LHCN-M2 (cell line): ENCODE measurements at places on chromosomes 4 and X.

DNA sequence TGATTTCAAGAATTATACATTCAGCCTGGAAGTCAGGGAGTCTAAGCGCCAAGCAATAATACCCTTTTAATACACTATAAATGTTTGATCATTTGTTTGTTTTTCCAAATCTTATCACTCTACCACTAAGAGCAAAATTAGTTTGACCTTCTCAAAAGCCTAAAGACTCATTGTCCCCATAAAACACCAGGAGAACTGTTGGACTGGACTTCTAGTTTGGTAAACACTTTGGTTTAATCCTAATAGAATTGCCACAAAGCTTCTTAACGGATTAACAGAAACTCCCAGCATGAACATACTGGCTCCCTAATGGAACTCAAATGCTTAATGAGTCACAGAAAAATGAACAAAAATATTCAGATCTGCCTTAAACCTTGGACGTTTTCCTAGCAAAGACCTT lies 34.9 kb downstream of the SYTL5 start:
- DNase-seq = no peak

- DNase-seq = no peak
These were observed 127.4 kb upstream of the RPL34 start for GRCh38 chr4:108492816-108493595.

GRCh38 chr4:7649741-7650531 lies 215.2 kb upstream of the PSAPL1 start:
- DNase-seq = peak; percentile 98

GRCh38 chr4:56790691-56791091 lies 30.8 kb downstream of the SPINK2 start:
- DNase-seq = no peak

DNA sequence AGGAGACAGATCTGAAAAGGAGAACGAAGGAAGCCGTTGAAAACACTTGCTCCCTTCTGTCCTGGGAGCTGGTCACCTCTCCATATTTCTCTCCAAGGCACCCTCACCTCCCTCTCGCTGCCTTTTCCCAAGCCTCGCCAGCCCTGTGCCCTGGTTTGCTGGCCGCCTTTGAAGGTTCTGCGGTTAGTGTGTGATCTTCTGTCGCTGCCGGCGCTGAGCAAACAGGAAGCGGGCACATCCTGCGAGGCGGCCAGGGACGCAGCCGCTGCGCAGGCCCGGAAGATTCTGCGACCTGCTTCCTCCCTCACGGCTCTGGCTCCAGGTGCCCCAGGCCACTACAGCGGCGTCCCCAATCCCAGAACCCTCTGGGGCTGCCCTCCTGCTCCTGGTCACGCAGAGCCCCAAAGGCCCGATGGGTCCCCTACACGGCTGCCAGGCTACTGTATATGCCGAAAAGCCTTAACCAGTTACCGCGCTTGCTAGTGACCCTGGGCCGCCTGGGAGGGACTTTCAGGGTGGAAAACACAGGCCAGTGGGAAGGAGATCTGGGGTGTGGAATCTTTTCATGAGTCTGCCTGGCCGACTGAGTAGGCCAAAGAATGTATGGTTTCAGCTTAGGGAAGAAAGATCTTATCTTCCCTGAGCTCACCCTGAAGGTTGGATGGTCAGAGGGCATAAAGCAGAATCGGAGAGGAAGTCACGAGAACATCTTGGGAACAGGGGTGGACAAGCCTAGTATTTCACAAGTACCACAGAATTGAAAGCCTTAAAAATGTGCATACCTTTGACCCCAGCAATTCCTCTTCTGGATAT lies 2.3 kb upstream of the SASH3 start:
- no peak for DNase-seq

GRCh38 chr4:114874321-114874720 lies 239.1 kb downstream of the NDST4 start:
- DNase-seq = no peak

GRCh38 chrX:147077472-147077871 lies 262.9 kb upstream of the CXorf51A start:
- DNase-seq = no peak

DNA sequence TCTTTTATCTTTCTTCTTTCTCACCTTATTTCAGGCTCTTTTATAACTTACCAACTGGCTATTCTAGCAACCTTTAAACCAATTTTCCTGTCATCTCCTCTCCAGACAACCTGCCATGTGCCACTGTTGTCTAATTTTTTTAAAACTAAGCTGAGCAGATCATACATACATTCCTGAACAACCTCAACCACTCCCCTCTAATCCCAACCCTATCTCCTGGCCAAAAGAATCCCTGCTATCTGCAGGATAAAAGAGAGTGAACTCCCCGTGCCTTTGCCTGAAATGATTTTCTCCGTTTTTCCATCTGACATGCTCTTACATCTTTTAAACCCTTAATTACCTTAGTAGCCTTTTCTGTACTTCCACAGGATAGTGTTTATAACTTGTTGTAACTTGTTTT lies 35.5 kb downstream of the DCUN1D4 start:
- no peak for DNase-seq

GRCh38 chrX:10922159-10922558 lies 189.0 kb upstream of the HCCS start:
- DNase-seq = peak; percentile 86

DNA sequence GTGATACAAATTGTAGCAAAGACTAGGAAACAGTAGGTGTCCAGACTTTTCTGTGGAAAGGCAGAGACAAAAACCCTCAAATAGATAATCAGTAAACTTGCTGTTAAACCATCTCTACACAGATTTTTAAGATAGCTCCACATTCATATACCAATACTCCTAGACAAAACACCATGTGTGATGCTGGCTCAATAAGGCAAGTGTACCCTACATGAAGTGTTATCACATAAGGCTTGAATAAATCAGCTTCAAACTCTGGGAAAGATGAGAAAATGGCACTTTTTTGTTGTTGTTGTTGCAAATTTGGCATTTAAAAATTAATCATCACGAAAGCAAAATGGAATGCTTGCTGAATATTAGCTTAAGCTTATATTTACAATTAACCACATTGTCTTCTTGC lies 45.1 kb downstream of the DRD5 start:
- DNase-seq = no peak

- no peak for DNase-seq
These were observed 940 bp upstream of the NSD2 start for GRCh38 chr4:1870328-1870577.
